ENCODE measurements at places on chromosomes 7 and 10. TPM values are rescaled to one million over a fixed set of nuclear protein-coding genes. Genes with fewer than 3 reads are reported as not detected.

GRCh38 chr10:101373063-101373462 is 19.1 kb downstream of the BTRC start:
- no peaks in the 10 kb centered on the region for H3K27me3 ChIP-seq
- no peak for DNase-seq
- peaks cover 6% of the 10 kb centered on the region for H3K36me3 ChIP-seq
- no peak overlapping the region for H3K4me3 ChIP-seq
- H3K27ac ChIP-seq, result no peak overlapping the region

DNA sequence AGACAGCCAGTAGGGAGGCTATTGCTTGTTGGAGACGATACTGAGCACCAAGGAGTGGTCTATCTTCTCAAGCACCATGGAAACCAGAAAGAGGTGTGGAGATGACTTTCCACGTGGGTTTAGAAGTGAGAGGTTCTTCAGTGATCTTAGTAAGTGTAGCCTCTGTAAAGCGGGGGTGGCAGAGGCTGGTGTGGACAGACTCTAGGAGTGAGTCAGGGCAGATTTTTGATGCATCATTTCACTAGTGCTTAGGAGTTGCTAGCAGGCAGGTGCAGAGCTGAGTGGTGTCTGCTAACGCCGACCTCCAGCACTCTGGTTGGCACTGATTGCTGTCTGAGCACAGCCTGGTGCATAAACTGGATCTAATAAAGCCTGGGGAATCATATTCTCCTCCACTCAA is 78.4 kb upstream of the ADO start:
- no peaks in the 10 kb centered on the region for H3K36me3 ChIP-seq
- no peak overlapping the region for H3K4me3 ChIP-seq
- DNase-seq, result no peak
- no peaks in the 10 kb centered on the region for H3K4me1 ChIP-seq

The KAZALD1 gene
- total RNA-seq, result 0.59 TPM

The NODAL gene
- not detected for total RNA-seq

The HABP2 gene
- total RNA-seq, result not detected

The PRSS2 gene
- total RNA-seq, result not detected

DNA sequence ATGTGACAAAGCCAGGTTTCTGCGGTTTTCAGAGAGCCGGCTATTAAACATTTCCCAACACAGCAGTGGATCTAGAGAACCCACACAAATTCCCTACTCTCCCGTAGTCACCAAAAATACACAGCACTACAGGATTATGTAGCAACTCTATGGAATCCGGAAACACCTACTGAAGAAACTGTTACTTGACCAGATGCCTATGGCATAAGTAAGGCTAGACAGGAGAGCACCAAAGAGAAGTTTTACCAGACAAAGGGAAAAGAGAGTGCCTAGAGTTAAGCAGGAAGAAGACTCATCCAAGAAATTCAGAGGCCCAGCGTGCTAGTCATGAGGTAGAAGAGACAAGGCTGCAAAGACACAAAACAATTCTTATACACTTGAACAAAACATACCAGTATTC is 321.1 kb downstream of the PARD3 start:
- no peak overlapping the region for H3K27ac ChIP-seq
- DNase-seq, result no peak
- H3K36me3 ChIP-seq, result no peaks in the 10 kb centered on the region
- no peak overlapping the region for H3K4me3 ChIP-seq
- peaks cover 2% of the 10 kb centered on the region for H3K27me3 ChIP-seq

GRCh38 chr10:110036640-110037039 is 28.9 kb downstream of the ADD3 start:
- H3K4me1 ChIP-seq, result no peaks in the 10 kb centered on the region
- no peak overlapping the region for H3K4me3 ChIP-seq
- no peak for DNase-seq
- H3K27ac ChIP-seq, result no peak overlapping the region
- no peaks in the 10 kb centered on the region for H3K36me3 ChIP-seq
- H3K27me3 ChIP-seq, result peaks cover 2% of the 10 kb centered on the region

GRCh38 chr10:14403359-14403758 is 72.6 kb upstream of the FRMD4A start:
- no peak overlapping the region for H3K4me3 ChIP-seq
- peaks cover 1% of the 10 kb centered on the region for H3K27me3 ChIP-seq
- H3K4me1 ChIP-seq, result no peaks in the 10 kb centered on the region
- no peak overlapping the region for H3K27ac ChIP-seq
- no peaks in the 10 kb centered on the region for H3K36me3 ChIP-seq
- no peak for DNase-seq

- no peak for DNase-seq
- H3K27ac ChIP-seq, result no peak overlapping the region
- H3K4me3 ChIP-seq, result no peak overlapping the region
- H3K4me1 ChIP-seq, result peaks cover 8% of the 10 kb centered on the region
- H3K27me3 ChIP-seq, result no peaks in the 10 kb centered on the region
Measured at GRCh38 chr7:78736548-78736947, 716.9 kb downstream of the MAGI2 start.

GRCh38 chr7:124716894-124717293 is 48.7 kb downstream of the GPR37 start:
- H3K4me3 ChIP-seq, result no peak overlapping the region
- H3K36me3 ChIP-seq, result no peaks in the 10 kb centered on the region
- no peak for DNase-seq
- H3K27me3 ChIP-seq, result peaks cover 2% of the 10 kb centered on the region

GRCh38 chr7:4226524-4226882 is 455.6 kb upstream of the FOXK1 start:
- H3K4me1 ChIP-seq, result peaks cover 41% of the 10 kb centered on the region
- H3K4me3 ChIP-seq, result peak overlapping the region; percentile 68
- H3K27me3 ChIP-seq, result peaks cover 23% of the 10 kb centered on the region
- peak; percentile 59 for DNase-seq
- H3K36me3 ChIP-seq, result peaks cover 29% of the 10 kb centered on the region
- peak overlapping the region; percentile 98 for H3K27ac ChIP-seq

The UNCX gene
- 106 TPM for total RNA-seq

DNA sequence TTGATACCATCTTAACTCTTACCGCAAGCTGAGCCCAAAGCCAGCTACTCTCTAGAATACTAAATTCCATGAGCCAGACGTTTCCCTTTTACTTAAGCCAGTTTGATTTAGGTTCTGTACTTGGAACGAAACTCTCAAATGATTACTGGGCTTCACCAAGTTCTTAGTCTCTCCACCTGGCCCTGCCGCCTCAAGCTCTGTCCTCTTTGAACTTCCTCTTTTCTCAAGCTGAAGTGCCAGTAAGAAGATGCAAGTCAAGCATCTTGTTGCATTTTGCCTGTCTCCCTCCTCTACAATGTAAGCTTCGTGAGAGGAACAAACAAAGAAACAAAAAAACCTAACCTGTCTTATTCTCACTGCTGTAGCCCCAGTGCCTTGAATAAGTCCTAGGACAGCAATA is 358.2 kb upstream of the NPVF start:
- H3K27me3 ChIP-seq, result no peaks in the 10 kb centered on the region
- no peak for DNase-seq
- peaks cover 6% of the 10 kb centered on the region for H3K4me1 ChIP-seq

GRCh38 chr10:125257521-125258108 is 97.3 kb upstream of the CTBP2 start:
- no peak overlapping the region for H3K27ac ChIP-seq
- DNase-seq, result peak; percentile 49
- peaks cover 6% of the 10 kb centered on the region for H3K4me1 ChIP-seq
- H3K27me3 ChIP-seq, result peaks cover 2% of the 10 kb centered on the region

GRCh38 chr7:13259930-13260329 is 572.5 kb downstream of the ARL4A start:
- no peaks in the 10 kb centered on the region for H3K27me3 ChIP-seq
- H3K4me3 ChIP-seq, result no peak overlapping the region
- no peak overlapping the region for H3K27ac ChIP-seq
- H3K4me1 ChIP-seq, result peaks cover 5% of the 10 kb centered on the region

All from glutamatergic neuron (in vitro differentiated cells).